ENCODE measurements at places on chromosomes 1 and 21.

DNA sequence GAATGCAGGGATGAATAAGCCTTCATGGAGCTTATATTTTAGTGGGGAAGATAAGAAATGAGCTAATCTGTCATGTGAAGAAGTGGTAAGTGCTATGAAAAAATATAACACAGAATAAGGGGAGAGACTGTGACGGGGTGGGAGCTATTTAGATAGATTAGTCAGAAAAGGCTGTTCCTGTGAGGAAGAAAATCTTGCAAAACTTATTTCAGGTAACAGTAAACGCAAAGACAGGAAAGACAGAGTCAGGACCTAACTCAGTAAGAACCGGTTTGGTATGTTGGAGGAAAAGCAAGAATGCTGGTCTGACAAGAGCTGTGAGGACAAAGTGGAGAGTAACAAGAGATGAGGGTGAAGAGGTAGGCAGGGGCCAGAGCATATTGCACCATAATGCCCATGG, 22.0 kb downstream of the GNAI3 start:
- no peak for DNase-seq

- no peak for DNase-seq
Observed at GRCh38 chr1:89556726-89557444, 32.3 kb downstream of the LRRC8B start.

GRCh38 chr1:20029178-20029912, 40.6 kb upstream of the PLA2G5 start:
- DNase-seq = no peak

DNA sequence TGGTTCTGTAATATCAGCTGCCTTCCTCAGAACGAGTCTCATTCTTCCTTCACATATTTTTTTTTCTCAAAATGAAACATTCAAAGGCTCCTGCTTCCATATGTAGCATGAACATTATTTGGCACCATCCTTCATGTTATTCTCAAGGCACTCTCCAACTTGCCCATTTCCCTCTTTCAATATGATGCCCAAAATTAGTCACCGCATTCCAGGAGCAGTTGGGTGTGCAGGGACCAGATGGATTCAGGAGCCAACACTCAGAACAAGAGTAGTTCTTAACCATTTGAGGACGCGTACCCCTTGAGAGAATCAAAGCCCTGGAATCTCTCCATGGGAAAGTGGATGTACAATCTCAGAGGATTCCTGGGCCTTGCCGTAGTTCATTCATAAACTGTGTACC, 50.3 kb downstream of the KCNK1 start:
- DNase-seq = no peak

- no peak for DNase-seq
Observed at GRCh38 chr1:97069312-97069711, 347.7 kb downstream of the PTBP2 start.

DNA sequence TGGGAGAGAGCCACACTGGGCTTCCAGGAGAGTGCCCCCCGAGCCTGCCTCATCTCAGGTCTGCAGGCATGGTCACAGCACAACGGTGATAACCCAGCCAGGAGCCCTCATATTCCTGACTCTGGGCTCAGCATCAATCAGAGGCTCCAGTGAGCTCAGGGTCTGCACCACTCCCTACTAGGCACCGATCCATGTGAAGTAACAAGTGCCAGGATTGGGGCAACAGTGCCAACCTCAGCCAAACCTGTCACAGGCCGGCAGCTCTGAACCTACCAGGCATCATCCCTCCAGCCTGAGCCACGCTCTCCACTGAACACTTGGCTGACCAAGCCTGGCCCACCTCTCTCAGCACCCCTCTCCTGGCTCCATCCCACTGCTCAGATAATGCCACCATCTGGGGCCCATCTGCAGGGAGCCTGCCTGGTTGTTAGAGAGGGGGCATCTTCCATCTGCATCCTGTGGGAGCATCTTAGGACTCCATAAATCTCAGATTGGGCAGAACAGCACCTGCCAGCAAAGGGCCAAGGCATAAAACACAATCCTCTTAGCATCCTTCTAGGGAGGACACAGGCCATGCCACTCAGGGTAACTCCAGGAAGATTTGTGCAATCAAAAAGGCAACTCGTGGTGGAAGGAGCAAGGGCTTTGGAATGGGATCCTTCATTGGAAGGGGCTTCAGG, 213.7 kb upstream of the CSF3R start:
- no peak for DNase-seq

DNA sequence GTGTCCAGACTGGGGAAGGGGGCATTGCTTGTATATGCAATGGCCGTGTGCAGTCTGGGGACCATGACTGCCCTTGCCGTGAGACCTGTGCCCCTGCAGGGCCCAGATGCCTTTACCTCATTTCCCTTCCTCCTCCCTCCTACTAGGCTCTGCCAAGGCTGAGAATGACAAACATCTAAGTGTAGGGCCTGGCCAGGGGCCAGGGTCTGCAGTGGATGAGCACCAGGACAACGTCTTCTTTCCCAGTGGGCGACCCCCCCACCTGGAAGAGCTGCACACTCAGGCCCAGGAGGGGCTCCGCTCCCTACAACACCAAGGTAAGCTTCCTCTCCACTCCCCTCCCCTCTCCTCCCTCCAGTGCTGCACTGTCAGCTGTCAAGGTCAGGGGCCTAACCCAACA, 49.5 kb downstream of the YARS1 start:
- no peak for DNase-seq

DNA sequence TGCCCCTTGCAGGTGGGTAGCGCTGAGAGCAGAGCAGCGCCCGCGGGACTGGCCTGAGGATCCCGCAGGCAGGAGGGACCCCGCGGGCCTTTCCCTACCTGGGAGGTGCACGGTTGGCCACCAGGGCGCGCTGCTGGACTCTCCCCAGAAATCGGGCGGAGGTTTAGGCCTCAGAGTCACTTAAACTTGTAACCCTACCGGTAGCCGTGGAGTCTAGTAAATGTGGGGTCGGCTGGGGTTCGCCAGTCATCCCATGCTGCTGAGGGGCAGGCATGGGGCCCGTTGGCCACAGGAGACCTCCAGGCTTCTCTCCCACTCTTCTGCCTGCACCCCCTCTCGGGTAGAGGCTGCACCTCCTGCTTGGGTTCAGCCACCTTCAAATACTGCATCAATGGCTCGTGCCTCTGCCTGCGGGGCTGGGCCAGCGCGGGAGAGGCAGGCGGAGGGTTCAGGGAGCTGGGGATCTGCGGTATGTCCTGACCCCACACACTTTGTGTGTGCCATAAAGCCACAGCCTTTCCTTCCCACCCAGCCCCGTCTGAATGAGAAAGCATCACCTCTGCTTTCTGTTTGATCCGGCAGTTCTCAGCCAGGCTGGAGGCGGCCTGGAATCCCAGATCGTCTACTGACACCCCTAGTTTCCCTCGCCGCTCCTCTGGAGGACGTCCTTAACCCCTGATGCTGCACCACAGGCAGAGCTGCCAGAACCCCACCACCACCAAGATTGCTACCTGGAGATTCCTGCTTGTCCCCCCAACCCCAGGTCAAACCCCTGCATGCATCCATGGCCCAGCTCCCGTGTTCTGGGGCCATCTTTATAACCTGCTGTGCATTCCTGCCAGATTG, 12.3 kb upstream of the GSTM4 start:
- peak; percentile 22 for DNase-seq

GRCh38 chr21:44529503-44530125, 10.4 kb downstream of the KRTAP10-1 start:
- no peak for DNase-seq

GRCh38 chr1:2226525-2227345, 1.4 kb upstream of the SKI start:
- no peak for DNase-seq

DNA sequence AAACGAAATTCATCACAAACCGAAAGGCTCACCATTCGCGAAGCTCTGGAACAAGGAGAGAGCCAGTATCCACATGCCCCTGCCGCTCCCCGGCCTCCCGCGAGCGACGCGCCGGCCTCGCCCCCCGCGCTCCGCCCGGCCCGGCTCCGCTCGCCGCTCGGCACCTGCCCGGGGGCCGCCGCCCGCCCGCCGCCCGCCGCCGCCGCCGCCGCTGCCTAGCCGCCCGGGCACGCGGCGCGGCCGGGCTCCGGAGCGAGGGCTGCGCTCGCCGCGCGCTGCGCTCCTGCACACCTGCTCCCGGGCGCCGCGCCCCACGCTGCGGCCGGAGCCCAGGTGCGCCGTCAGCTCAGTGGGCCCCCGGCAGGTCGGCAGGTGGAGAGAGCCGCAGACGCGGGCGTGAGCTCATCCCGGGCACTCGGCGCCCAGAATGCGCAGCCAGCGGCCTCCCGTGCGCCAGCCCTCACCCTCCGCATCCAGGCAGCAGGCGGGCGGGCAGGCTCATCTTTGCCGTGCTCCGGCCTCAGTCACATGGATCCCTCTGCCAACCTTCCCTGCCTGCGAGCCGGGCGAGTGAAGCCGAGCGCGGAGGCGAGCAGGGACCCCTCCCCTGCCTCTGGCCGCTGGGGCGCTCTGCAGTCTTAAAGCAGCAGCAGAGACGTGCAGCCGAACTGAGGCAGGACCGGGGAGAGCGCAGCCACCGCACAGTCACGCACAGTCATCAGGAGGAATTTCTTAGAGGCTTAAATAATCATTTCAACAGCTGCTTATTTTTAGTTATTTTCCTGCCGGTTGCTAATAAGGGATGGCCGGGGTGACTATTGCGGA, at the start of gene DSCAM:
DSCAM (minus strand) TSS at position 572 of the 825 bp plus-strand sequence; CDS start at position 75, 497 bp downstream.
- DNase-seq = no peak

GRCh38 chr1:93554883-93555872, 107.3 kb downstream of the FNBP1L start:
- no peak for DNase-seq

- DNase-seq = no peak
Observed at GRCh38 chr1:90358448-90358847, 358.7 kb downstream of the BARHL2 start.

GRCh38 chr1:177927021-177927596, 42.7 kb downstream of the SEC16B start:
- DNase-seq = no peak

- DNase-seq = no peak
Observed at GRCh38 chr1:174433451-174433850, 14.3 kb upstream of the GPR52 start.

DNA sequence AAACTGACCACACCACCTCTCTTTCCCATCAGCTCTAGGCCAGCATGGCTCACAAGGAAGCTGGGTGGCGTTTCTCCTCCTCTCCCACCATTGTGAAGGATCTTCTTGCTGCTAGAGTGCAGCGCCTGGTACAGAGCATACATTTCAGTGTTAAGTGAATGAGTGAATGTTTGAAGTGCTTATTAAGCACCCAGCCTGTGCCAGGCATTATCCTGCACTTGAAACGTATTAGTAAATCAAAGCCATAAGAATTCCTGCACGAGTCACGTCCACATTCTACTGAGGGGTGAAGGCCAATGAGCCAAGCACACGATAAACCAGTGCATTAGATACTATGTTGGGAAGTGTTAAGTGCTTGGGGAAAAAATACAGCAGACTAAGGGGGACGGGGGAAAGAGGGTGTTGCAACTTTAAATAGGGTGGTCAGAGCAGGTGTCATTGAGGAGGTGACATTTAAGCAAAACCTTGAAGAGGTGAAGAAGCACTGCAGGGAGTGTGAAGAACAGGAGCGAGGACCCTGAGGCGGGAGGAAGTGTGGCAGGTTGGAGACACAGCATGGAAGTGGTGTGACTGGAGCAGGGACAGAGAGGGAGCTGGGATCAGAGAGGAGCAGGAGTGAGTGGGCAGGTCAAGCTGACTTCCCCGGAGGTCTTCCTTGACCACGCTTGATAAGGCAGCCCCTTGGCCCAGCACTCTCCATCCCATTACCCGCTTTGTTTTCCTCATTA, 48.5 kb upstream of the LRRN2 start:
- DNase-seq = no peak

DNA sequence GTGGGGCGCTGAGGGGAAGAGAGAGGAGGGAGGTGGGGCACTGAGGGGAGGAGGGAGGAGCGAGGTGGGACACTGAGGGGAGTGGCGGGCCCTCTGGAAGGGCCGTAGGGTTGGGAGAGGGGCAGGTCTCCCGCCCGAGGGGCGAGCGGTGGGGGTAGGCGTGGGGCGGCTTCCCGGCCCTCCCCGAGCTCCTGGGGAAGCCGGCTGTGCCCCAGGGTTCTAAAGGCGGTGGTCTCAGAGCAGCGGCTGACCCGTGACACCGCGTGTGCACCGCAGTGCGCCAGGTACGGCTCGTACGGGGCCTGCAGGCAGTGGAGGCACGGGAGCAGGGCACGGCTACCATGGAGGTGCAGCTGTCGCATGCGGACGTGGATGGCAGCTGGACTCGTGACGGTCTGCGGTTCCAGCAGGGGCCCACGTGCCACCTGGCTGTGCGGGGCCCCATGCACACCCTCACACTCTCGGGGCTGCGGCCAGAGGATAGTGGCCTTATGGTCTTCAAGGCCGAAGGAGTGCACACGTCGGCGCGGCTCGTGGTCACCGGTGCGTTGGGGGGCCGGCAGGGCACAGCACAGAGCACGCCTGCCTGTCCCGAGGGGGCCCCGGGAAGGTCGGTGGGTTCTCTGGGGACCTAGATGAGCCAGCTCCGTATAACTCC, 68.5 kb downstream of the OBSCN start:
- DNase-seq = no peak

DNA sequence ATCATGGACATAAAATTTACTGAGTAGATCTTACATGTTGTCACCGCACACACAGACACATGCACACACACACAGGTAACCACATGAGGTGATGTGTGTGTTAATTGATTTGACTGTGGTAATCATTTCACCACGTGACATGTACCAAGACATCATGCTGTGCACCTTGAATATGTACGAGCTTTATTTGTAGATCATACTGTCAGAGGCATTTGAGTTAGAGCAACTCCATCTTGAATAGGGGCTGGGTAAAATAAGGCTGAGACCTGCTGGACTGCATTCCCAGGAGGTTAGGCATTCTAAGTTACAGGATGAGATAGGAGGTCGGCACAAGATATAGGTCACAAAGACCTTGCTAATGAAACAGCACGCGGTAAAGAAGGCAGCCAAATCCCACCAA, 31.7 kb upstream of the TRIM17 start:
- DNase-seq = no peak

DNA sequence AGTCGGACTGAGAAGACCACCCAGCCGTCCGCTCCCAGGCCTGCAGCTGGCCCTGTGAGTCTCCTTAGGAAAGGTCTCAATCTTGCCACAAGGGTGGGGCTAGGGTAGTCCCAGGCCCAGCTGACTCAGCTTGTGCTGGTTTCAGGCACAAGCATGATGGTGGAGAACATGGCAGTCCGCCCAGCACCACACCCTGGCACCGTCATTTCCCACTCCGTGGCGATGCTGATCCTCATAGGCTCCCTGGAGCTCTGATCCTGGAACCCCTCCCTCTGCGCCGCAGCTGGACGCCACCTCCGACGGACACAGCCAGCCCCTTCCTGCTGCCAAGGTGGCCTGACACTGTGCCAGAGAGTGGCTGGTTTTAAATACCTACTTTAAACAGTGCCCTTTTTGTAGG, 10.7 kb downstream of the TMEM81 start:
- no peak for DNase-seq

GRCh38 chr21:33950431-33951079, 35.0 kb upstream of the ATP5PO start:
- no peak for DNase-seq

- DNase-seq = peak; percentile 83
Observed at GRCh38 chr1:203278082-203278884, 27.0 kb upstream of the BTG2 start.

- no peak for DNase-seq
Observed at GRCh38 chr1:90262791-90263190, 267.9 kb downstream of the ZNF326 start.

GRCh38 chr1:207910591-207911354, at the start of gene CD34:
CD34 (minus strand) TSS chr1:207911125; CDS start chr1:207911080, 45 bp downstream.
- DNase-seq = peak; percentile 13

GRCh38 chr1:16013220-16013907, 4.5 kb downstream of the HSPB7 start:
- DNase-seq = no peak

Data from NCI-H2227 treated with DMSO at 0.1 percent for 48 hours (cell line).